ENCODE measurements at places on chromosomes 12 and 14.
A peak's percentile ranks its signal among the peaks of the same experiment; 100 is the strongest.

DNA sequence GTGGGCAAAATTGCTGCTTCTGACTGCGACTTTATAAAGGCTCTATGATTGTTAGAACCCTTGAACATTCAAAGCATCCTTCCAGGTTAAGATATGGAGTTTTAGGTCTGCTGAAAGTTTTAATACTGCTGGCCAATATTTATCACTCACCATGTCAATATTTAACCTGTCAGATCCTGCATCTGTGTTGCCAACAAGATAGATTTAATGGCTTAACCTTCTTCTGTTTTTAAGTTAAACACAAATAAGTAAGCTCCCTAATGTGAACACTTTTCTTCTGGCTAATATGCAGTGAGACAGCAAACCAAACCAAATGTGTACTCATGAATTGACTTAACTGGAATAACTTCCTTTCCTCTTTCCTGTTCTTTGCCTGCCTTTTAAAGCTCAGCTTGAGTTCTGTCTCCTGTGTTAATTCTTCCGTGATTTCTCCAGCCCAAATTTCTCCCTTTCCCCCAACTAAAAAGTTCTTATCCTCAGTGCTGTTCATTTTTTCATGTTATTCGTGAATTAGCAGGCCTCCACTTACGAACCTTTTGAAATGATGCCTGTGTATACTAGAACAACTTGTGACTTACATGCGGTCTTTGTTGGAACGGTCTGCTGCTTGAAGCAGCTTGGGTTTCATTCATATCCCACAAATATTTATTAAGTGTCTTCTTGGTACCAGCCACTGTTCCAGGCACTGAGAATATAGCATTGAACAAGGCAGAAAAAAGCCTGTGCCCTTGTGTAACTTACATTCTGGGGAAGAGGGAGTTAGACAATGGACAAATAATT, 9.1 kb downstream of the FBXW8 start:
- DNase-seq = no peak
- H3K4me3 ChIP-seq = no peak overlapping the region
- no peak overlapping the region for H3K27ac ChIP-seq
- no peaks in the 10 kb centered on the region for H3K36me3 ChIP-seq

GRCh38 chr12:40827683-40828592, 135.7 kb downstream of the CNTN1 start:
- H3K4me3 ChIP-seq = no peak overlapping the region
- peaks cover 13% of the 10 kb centered on the region for H3K4me1 ChIP-seq
- no peaks in the 10 kb centered on the region for H3K36me3 ChIP-seq
- no peak overlapping the region for H3K27ac ChIP-seq
- no peak for DNase-seq

DNA sequence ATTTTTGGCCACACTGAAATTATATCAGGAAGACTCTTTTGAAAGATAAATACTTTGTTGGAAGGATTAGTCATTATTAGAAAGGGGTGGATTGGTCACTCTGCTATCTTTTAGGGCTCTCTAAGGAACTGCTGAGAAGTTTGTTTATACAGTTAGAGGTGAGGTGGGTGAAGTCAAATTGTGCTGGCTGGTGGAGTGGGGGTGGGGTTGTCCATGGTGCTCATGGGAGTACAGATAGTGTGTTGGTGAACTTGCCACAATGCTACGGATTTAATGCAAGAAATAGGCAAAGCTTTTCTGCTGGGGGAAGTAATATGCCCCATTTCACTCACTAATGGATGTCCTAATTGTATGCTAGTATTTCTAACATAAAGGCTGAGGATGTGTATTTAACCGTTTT, 35.8 kb downstream of the SUSD6 start:
- DNase-seq = no peak
- peaks cover 79% of the 10 kb centered on the region for H3K4me1 ChIP-seq
- no peaks in the 10 kb centered on the region for H3K36me3 ChIP-seq
- no peak overlapping the region for H3K4me3 ChIP-seq
- H3K27ac ChIP-seq = no peak overlapping the region
- H3K27me3 ChIP-seq = no peaks in the 10 kb centered on the region

GRCh38 chr14:99968191-99968920, 96.9 kb upstream of the EVL start:
- H3K36me3 ChIP-seq = no peaks in the 10 kb centered on the region
- no peak overlapping the region for H3K27ac ChIP-seq
- DNase-seq = no peak
- no peaks in the 10 kb centered on the region for H3K4me1 ChIP-seq
- H3K27me3 ChIP-seq = no peaks in the 10 kb centered on the region
- H3K4me3 ChIP-seq = no peak overlapping the region

- DNase-seq = no peak
- H3K27ac ChIP-seq = no peak overlapping the region
- H3K4me1 ChIP-seq = no peaks in the 10 kb centered on the region
- no peaks in the 10 kb centered on the region for H3K27me3 ChIP-seq
These were observed 377.4 kb downstream of the NAV3 start for GRCh38 chr12:78208092-78208491.

- H3K27me3 ChIP-seq = no peaks in the 10 kb centered on the region
- H3K4me3 ChIP-seq = no peak overlapping the region
- peak; percentile 15 for DNase-seq
- H3K4me1 ChIP-seq = no peaks in the 10 kb centered on the region
- no peak overlapping the region for H3K27ac ChIP-seq
- H3K36me3 ChIP-seq = no peaks in the 10 kb centered on the region
These were observed 172.3 kb upstream of the ATXN7L3B start for GRCh38 chr12:74365178-74365964.

Data from PC-9 (cell line).